ENCODE measurements at places on chromosomes 5 and 9. TPM values are rescaled to one million over a fixed set of nuclear protein-coding genes. Genes with fewer than 3 reads are reported as not detected.

GRCh38 chr9:137158625-137159024 is 11.2 kb downstream of the LRRC26 start:
- peaks cover 66% of the 10 kb centered on the region for H3K27me3 ChIP-seq
- DNase-seq, result no peak
- no peak overlapping the region for H3K27ac ChIP-seq
- no peak overlapping the region for H3K4me3 ChIP-seq

The ACTBL2 gene
- total RNA-seq, result not detected

DNA sequence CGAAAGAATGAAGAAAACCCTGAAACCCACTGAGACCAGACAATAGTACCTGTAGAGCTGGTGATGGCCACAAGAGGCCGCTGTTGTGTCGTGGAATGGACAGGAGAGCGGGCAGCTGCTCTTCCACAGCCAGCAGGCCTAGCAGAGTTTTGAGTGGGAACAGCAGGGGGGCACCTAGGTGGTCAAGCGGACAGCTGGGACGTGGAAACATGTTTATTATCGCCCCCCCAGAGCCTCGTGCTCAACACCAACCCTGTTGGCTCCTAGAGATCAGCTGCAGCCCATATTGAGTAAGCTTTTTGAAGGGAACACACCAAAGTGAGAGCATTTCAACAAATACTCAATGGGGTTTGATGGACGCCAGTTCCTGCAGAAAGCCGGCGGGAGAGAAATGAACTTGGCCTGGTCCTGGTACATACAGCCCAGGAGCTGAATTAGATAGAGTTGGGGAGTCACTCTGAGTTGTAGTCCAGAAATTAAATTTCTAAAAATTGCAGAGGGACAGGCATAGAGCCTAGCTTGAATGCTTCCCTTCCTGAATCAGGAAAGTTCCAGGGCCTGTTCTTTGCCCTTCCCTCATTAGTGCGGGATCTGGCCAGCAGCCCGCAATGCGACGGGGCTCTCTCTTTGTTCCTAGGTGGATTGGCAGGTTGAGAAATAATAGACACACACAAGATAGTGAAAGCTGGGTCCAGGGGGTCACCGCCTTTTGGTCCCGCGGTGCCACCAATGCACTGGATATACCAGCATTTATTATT is 33.8 kb downstream of the MFAP3 start:
- peak; percentile 80 for DNase-seq
- peak overlapping the region; percentile 65 for H3K27ac ChIP-seq
- H3K4me1 ChIP-seq, result peaks cover 26% of the 10 kb centered on the region
- no peak overlapping the region for H3K4me3 ChIP-seq
- H3K36me3 ChIP-seq, result no peaks in the 10 kb centered on the region
- peaks cover 12% of the 10 kb centered on the region for H3K27me3 ChIP-seq

- peaks cover 85% of the 10 kb centered on the region for H3K36me3 ChIP-seq
- no peaks in the 10 kb centered on the region for H3K27me3 ChIP-seq
- no peak overlapping the region for H3K27ac ChIP-seq
- H3K4me3 ChIP-seq, result no peak overlapping the region
- no peak for DNase-seq
- peaks cover 4% of the 10 kb centered on the region for H3K4me1 ChIP-seq
Measured at GRCh38 chr9:78321505-78321904, 24.6 kb downstream of the PSAT1 start.

DNA sequence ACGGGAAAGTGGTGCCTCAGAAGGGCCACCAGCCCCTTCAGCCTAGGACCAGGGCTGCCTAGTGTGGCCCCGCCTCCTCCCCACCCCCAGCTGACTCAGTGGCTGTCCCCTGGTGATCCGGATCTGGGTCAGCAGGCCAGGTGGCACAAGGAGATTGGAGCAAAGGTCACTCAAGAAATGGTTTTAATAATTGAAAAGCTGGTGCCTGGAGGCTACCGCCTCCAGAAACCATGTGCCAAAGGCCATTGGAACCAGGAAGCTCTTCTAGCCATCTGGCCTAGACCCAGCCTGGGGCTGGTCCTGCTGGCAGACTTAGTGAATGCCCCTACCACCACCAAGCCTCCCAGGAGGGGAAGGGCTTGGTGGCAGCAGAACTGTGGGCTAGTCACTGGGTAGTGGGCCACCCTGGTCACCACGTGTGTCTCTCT is 1.5 kb downstream of the ST6GALNAC4 start:
- peak overlapping the region; percentile 89 for H3K4me3 ChIP-seq
- H3K4me1 ChIP-seq, result peaks cover 65% of the 10 kb centered on the region
- DNase-seq, result no peak
- peak overlapping the region; percentile 96 for H3K27ac ChIP-seq
- peaks cover 23% of the 10 kb centered on the region for H3K36me3 ChIP-seq

The STPG3 gene
- total RNA-seq, result not detected

GRCh38 chr9:3775968-3776367 is 250.2 kb upstream of the RFX3 start:
- H3K36me3 ChIP-seq, result no peaks in the 10 kb centered on the region
- H3K27me3 ChIP-seq, result peaks cover 14% of the 10 kb centered on the region
- no peak overlapping the region for H3K27ac ChIP-seq
- no peaks in the 10 kb centered on the region for H3K4me1 ChIP-seq
- H3K4me3 ChIP-seq, result no peak overlapping the region

DNA sequence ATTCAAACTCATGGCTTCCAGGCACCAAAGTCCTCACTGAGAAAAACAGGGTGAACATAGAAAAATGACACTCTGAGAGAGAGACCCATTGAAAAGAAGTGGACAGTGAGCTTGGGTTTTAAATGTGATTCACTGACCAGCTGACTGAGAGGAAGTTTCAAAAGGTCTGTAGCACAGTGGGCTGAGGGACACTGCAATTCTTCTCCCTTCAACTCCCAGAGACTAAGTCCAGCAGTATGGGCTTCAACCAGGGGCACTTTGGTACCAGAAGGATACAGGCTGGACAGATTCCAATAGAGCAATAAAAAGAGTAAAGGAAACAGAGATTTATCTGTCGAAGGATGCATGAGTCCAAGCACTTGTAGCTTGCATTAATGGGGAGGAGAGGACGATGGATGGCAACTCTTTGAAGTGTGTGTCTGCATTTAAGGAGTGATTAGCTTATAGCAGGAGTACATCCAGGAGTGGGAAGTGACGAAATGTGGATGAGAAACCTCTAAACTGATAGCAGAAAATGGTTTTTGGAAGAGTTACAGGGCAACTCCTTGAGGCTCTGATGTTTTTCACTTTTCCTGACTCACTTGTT is 117.0 kb upstream of the ANKRD55 start:
- H3K27me3 ChIP-seq, result no peaks in the 10 kb centered on the region
- peaks cover 38% of the 10 kb centered on the region for H3K4me1 ChIP-seq
- no peak overlapping the region for H3K27ac ChIP-seq
- no peak for DNase-seq

The ANKRD18A gene
- 3.9 TPM for total RNA-seq

All from activated naive CD8-positive, alpha-beta T cell treated with anti-CD3 and anti-CD28 coated beads for 36 hours (primary cell).